ENCODE measurements at places on chromosomes 12 and 14. TPM values are rescaled to one million over a fixed set of nuclear protein-coding genes. Genes with fewer than 3 reads are reported as not detected.

Gene TAS2R46
- 0.13 TPM for polyA plus RNA-seq

Gene DBX2
- polyA plus RNA-seq: 0.01 TPM

- peak; percentile 17 for DNase-seq
- no peak overlapping the region for H3K27ac ChIP-seq
- no peak overlapping the region for H3K4me3 ChIP-seq
- H3K27me3 ChIP-seq: no peaks in the 10 kb centered on the region
- no peaks in the 10 kb centered on the region for H3K36me3 ChIP-seq
- H3K4me1 ChIP-seq: peaks cover 4% of the 10 kb centered on the region
Measured at GRCh38 chr14:75548544-75548943, 26.3 kb downstream of the BATF start.

DNA sequence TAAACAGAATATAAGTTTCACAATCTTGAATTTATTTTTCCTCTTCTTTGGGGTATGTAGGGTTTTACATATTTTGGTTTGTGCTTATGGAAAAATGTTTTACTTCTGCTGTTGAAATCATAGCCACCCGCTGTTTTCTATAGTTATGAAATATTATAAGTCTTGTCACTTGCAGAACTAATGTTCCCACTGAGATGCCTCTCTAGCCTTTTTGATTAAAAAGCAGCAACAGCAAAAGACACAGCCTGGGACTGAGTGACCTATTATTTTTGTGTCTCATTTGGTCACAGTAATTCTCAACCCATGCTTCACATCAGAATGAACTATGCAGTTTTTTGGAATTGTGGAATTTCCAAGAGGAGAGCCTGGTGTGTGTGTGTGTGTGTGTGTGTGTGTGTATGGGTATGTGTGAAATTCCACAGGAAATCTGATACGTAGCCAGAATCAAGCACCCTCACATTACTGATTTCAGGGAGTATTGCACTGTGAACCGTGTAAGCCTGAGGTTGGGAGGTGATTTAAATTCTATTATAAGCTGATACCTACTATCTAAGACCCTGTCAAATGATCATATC is 55.7 kb upstream of the FRMD6 start:
- H3K27me3 ChIP-seq: no peaks in the 10 kb centered on the region
- no peak for DNase-seq
- H3K4me1 ChIP-seq: no peaks in the 10 kb centered on the region
- H3K4me3 ChIP-seq: no peak overlapping the region

DNA sequence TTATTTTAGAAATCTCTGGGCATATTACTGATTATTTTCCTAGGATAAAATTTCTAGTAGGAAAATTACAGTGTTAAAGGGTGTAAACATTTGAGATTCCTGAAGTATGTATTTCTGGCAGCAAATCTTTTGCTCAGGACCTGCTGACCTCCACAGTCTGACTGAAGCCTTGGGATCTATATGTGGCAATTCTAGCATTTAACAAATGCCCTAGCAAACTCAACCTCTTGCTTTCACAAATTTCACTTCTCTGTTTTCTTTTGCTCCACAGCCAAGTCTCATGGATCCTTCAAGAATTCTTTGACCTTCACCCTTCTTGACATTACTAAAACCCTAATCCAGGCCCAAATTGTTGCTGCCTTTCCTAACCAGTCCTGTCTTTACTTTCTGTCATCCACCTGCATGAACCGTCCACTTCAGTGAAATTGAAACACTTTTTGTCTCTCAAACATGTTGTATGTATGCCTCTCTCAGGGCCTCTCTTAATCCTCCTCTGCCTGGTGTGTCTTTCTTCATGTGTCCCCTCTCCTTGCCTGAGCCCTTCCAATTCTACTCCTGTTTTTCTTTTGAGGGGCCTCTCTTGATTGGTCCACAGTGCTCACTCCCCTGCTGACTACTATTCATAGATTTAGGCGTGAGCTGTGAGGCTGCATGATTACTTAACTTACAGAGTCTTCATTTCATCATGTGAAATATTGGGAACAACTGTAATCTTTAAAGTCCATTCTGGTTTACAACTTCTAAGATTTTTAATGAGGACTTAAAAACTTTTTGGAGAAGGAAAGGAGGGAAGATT is 5.1 kb upstream of the DYRK4 start:
- peaks cover 5% of the 10 kb centered on the region for H3K4me1 ChIP-seq
- no peak overlapping the region for H3K27ac ChIP-seq
- peaks cover 2% of the 10 kb centered on the region for H3K36me3 ChIP-seq
- H3K4me3 ChIP-seq: no peak overlapping the region
- DNase-seq: no peak
- no peaks in the 10 kb centered on the region for H3K27me3 ChIP-seq

DNA sequence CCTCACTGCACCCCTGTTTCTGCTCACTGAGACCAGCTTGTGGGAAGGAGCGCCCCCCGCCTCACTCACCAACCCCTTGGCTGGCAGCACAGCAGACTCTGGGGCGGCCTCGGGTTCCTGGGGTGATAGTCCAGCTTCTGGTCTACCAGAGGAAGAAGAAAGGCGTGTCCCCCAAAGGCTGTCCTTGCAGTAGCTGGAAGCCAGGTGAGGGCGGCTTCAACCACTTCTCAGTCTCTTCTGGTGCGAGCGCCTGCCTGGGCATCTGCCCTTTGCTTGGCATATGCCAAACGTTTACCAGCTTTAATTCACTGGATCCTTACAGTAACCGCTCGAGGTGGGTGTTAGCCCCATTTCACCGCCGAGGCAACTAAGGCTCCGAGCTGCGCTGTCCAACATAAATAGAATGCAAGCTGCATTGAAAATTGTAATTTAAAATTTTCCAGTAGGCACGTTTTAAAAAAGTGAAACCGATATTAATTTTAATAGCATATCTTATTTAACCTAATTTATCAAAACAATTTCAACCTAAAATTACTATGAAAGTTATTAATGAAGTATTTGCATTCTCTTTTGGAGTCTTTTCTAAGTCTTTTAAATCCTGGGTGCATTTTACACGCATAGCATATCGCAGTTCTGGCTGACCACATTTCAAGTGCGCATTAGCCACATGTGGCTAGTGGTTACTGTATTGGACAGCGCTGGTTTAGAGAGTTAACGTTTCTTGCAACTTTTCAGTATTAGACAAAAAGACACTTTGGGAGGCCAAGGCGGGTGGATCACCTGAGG is 872 bp downstream of the FAM177A1 start:
- H3K27me3 ChIP-seq: no peaks in the 10 kb centered on the region
- peak overlapping the region; percentile 100 for H3K27ac ChIP-seq
- H3K4me1 ChIP-seq: peaks cover 5% of the 10 kb centered on the region
- peaks cover 17% of the 10 kb centered on the region for H3K36me3 ChIP-seq
- peak; percentile 43 for DNase-seq

DNA sequence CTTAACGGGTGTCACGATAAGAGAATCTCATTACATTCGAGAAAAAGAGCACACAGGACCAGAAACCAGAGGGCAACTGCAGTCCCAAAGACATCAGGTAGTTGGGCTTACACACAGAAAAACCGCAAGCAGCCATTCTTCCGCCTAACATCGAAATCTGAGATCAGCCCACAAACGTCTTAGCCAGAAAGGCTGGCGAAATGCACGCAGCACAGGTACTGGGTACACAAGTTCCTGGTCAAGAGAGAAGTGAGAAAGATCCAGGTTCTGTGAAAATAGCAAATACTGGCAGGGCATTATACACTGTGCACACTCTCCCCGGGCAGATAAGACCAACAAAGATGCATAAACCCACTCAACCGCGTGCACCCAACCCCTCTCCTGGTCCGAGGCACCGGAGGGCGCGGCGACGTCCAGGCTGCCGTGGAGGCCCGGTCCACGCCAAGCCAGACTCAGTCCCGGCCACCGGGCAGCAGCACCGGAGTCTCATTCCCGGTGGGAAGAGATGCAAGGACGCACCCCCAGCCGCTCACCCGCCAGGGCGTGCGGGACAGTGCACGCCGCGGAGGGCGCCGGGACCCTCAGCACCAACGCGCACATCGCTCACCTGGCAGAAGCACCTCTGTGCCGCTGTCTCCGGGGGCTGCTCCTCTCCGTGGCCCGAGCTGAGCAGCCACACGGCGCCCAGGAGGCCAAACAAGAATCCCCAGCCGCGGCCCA is 437 bp downstream of the ERO1A start:
- H3K4me3 ChIP-seq: peak overlapping the region; percentile 99
- peak; percentile 77 for DNase-seq
- H3K36me3 ChIP-seq: no peaks in the 10 kb centered on the region
- peaks cover 3% of the 10 kb centered on the region for H3K4me1 ChIP-seq
- peak overlapping the region; percentile 99 for H3K27ac ChIP-seq
- no peaks in the 10 kb centered on the region for H3K27me3 ChIP-seq

DNA sequence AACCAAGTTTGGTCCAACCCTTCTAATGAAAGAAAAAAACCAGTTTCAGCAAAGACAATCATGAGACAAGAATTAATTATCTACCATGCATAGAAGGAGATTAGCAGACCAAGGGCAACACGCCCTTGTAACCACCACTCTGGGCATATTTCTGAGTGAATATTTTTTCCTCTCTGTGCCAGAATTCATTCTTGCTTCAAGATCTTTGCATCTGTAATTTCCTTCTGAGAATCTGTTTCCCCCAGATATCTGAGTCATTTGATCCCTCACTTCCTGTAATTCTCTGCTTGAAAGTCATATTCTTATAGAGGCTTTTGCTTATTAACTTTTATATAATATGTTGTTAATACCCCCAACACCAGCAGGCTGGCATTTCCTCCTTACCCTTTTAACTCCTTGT is 243.7 kb downstream of the SLC16A7 start:
- H3K36me3 ChIP-seq: no peaks in the 10 kb centered on the region
- no peak overlapping the region for H3K4me3 ChIP-seq
- H3K27me3 ChIP-seq: no peaks in the 10 kb centered on the region
- H3K4me1 ChIP-seq: no peaks in the 10 kb centered on the region
- no peak overlapping the region for H3K27ac ChIP-seq
- peak; percentile 4 for DNase-seq

DNA sequence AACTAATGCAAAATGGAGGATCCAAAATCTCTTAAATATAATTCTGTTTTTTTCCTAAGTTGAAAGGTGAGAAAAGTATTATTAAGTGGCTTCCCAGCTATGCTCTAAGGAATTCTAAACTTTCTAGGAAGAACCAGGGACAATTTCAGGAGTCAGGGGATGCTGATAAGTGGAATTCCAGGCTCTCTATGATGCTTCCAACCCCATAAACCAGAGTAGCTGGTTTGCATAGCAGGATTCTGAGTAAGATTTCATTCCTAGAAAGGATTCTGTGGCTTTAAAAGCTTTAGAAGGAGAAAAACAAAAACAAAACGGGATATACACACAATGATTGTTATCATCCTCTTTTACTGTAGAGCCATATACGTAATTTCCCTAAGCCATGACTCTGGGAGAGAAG is 93.9 kb downstream of the SLC16A7 start:
- no peaks in the 10 kb centered on the region for H3K36me3 ChIP-seq
- no peak overlapping the region for H3K27ac ChIP-seq
- H3K4me3 ChIP-seq: no peak overlapping the region
- no peaks in the 10 kb centered on the region for H3K27me3 ChIP-seq
- no peak for DNase-seq

DNA sequence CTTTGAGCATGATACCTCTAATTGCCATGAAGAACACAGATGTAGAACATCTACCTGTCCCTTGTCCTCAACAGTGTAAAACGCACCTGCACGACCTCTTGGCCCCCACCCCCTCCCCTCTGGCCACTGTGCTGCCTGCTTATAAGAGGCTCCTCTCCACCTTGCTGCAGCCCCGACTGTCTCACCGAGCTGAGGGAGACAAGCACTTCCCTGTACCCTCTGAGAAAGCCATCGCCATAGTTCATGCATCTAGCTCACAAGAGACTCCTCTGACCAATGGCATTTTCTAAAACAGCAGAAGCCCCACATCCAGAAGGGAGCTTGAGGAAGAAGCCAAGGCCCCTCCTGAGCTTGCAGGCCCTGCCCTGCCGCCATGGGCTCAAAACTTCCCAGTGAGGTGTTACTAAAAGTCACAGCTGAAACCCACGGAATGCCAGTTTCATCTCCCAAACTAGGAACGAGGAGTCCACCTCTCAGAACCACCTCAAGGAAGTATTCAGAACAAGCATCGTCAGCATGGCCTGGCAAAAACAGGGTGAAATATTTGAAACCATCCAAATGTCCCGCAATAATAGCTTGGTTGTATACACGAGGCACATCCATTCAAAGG is 21.5 kb upstream of the ANO2 start:
- H3K4me1 ChIP-seq: peaks cover 2% of the 10 kb centered on the region
- no peak overlapping the region for H3K4me3 ChIP-seq
- H3K36me3 ChIP-seq: no peaks in the 10 kb centered on the region

DNA sequence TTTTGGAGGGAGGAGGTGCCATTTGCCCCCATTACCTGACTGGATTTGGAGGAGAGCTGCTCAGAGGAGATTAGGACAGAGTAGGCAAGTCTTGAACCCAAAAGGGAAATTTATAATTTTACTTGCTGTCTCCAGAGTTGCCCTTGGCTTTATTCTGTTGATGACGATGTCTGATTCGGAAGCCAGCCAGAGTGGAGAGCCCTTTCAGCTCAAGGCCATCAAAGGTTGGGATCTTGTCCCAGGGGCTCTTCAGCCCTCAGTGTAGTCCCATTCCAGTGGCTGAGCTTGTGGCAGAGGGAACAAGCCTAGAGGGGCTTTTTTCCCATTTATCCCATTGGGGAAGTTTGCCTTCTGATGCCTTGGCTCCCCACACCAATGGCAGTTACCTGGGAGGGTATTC is 71.8 kb downstream of the HSD17B6 start:
- no peaks in the 10 kb centered on the region for H3K27me3 ChIP-seq
- no peak overlapping the region for H3K4me3 ChIP-seq
- H3K27ac ChIP-seq: no peak overlapping the region
- no peak for DNase-seq
- no peaks in the 10 kb centered on the region for H3K4me1 ChIP-seq
- no peaks in the 10 kb centered on the region for H3K36me3 ChIP-seq

Gene WNT1
- not detected for polyA plus RNA-seq

DNA sequence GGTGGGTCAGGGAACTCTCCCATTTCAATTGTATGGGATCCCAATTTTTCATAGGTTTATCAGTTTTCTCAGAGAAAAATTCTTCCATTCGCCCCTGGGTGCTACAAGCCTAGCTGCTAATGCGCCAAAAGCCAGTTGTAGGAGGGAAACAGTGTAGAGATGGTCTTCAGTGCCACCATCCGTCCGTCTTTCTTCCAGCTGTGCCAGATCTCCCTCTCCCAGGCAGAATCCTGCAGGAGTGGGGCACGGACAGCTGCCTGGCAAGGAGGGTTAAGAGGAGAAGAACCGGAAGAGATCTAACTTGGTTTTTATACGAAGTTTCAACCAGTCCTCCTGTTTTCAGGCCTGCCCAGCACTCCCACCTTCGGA is 38.9 kb upstream of the FUT8 start:
- no peak overlapping the region for H3K27ac ChIP-seq
- no peaks in the 10 kb centered on the region for H3K27me3 ChIP-seq
- no peak overlapping the region for H3K4me3 ChIP-seq
- DNase-seq: no peak
- no peaks in the 10 kb centered on the region for H3K36me3 ChIP-seq

GRCh38 chr12:78308701-78309100 is 478.0 kb downstream of the NAV3 start:
- no peaks in the 10 kb centered on the region for H3K4me1 ChIP-seq
- no peak overlapping the region for H3K4me3 ChIP-seq
- no peak overlapping the region for H3K27ac ChIP-seq
- no peak for DNase-seq
- no peaks in the 10 kb centered on the region for H3K27me3 ChIP-seq

GRCh38 chr14:29821242-29821641 is 106.4 kb downstream of the PRKD1 start:
- DNase-seq: no peak
- H3K4me1 ChIP-seq: no peaks in the 10 kb centered on the region

GRCh38 chr12:85662207-85662602 is 174.0 kb downstream of the RASSF9 start:
- H3K27me3 ChIP-seq: no peaks in the 10 kb centered on the region
- H3K4me1 ChIP-seq: no peaks in the 10 kb centered on the region
- no peaks in the 10 kb centered on the region for H3K36me3 ChIP-seq
- no peak overlapping the region for H3K27ac ChIP-seq
- DNase-seq: no peak

Measured in large intestine (tissue), 12 donors.